ENCODE measurements at places on chromosomes 5 and 9.

DNA sequence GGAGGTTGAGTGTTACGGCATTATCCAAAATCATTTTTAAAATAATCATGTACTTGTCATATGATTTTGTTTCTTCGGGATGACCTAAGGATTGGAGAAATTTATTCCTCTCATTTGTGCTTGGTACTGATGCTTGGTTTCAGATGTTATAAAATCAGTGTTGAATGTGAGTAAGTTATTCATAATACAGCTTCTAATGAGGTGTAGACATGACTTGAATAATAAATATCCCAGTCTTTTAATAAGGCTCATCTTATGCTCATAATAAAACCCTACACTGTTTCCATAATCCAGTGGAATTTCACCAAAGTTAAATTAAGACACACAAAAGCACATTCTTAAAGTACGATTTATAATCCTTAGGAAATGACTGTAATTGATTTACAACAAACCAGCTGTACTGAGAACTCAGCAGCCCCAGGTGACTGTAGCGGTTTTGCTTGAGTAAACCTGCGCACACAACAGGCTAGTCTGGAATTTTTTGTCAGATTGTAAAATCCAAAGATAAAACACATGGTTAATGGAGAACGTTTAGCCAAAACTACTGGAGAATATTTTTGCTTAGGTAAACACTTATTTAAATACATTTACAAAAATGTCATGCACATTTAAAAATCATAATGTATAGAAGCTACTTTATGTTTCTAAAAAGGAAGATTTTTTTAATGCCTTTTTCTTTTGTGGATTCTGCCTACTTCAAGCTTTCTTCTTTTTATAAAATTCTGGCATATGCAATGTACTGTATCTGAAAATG lies 609.8 kb upstream of the GRAMD2B start:
- H3K36me3 ChIP-seq = no peaks in the 10 kb centered on the region
- no peak overlapping the region for H3K27ac ChIP-seq
- no peak for DNase-seq
- H3K27me3 ChIP-seq = no peaks in the 10 kb centered on the region
- no peaks in the 10 kb centered on the region for H3K4me1 ChIP-seq

DNA sequence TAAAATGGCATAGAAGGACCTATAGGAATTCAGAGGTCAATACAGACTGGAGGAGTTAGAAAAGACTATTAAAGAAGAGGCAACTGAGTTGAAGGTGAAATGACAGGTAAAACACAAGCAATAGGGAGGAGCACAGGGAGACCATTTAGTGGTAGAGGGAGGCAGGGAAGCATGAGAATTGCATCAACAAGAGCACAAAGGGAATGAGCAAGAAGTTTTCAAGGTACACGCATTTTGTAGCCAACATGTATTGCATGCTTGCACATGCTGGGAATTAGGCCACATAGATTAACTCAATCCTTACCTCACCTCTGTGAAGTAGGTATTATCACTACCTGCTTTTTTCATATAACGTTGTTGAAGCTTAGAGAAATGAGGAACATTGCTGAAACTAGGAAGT lies 42.3 kb downstream of the PLPP1 start:
- no peak for DNase-seq
- no peak overlapping the region for H3K27ac ChIP-seq
- peaks cover 13% of the 10 kb centered on the region for H3K4me1 ChIP-seq
- H3K27me3 ChIP-seq = no peaks in the 10 kb centered on the region

DNA sequence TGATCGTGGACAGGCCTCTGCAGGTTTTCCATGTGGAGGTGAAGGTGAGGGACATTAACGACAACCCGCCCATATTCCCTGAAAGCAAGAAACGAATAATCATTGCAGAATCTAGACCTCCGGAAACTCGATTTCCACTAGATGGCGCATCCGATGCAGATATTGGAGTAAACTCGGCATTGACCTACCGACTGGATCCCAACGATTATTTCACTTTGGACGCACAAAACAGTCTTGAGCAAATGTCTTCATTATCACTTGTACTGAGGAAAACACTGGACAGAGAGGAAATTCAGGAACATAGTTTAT lies 621 bp downstream of the PCDHA13 start:
- H3K4me1 ChIP-seq = no peaks in the 10 kb centered on the region
- no peak overlapping the region for H3K27ac ChIP-seq
- no peaks in the 10 kb centered on the region for H3K36me3 ChIP-seq
- DNase-seq = no peak
- no peaks in the 10 kb centered on the region for H3K27me3 ChIP-seq

- H3K27ac ChIP-seq = no peak overlapping the region
- no peaks in the 10 kb centered on the region for H3K36me3 ChIP-seq
- peaks cover 21% of the 10 kb centered on the region for H3K4me1 ChIP-seq
Measured at GRCh38 chr9:91055845-91056244, 254.2 kb downstream of the SYK start.

DNA sequence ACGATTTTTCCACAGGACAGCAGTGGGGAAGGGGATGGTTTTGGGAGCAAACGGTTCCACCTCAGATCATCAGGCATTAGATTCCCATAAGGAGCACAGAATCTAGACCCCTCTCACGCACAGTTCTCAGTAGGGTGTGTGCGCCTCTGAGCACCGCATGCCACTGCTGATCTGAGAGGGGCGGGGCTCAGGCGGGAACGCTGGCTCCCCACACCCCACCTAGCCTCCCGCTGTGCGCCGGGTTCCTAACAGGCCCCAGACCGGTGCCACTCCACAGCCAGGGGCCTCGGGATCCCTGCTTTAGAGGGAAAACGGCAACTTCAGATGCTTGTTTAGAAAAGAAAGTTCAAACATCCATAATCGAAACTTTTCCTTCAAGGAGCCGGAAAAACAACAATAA lies 20.4 kb downstream of the TERT start:
- no peak overlapping the region for H3K27ac ChIP-seq
- no peaks in the 10 kb centered on the region for H3K4me1 ChIP-seq
- no peaks in the 10 kb centered on the region for H3K36me3 ChIP-seq
- no peaks in the 10 kb centered on the region for H3K27me3 ChIP-seq
- no peak overlapping the region for H3K4me3 ChIP-seq

DNA sequence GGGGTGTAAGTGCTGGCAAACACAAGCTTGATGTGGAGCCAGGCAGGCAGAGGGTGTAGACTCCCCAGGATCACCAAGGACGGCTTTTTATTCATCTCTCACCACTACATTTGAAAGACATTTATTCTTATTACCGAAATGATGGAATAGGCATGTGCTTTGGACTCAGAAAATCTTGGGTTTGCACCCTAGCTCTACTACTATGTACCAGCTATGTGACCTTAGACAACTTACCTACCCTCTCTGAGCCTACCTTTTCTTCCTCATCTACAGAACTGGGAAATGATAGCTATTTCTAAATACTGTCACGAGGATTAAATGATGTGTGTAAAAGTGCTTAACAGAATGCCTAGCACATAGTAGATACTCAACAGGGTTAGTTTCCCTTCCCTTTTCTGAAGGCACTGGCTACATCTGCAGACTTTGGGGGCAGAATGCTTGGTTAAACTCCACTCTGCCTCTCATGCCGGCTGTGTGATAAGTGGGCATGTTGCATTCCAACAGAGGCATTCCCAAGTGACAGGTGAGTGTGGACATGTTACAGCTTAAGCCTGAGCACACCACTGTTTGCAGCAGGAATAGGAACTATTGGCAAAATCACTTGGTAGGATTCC lies 94.8 kb downstream of the SLC1A3 start:
- H3K4me1 ChIP-seq = no peaks in the 10 kb centered on the region
- H3K27ac ChIP-seq = no peak overlapping the region
- no peak overlapping the region for H3K4me3 ChIP-seq

GRCh38 chr5:57113481-57113880 lies 60.4 kb upstream of the GPBP1 start:
- H3K36me3 ChIP-seq = no peaks in the 10 kb centered on the region
- DNase-seq = no peak
- no peak overlapping the region for H3K4me3 ChIP-seq
- no peaks in the 10 kb centered on the region for H3K27me3 ChIP-seq

GRCh38 chr5:65338606-65339151 lies 143.0 kb downstream of the ADAMTS6 start:
- H3K36me3 ChIP-seq = no peaks in the 10 kb centered on the region
- H3K27ac ChIP-seq = no peak overlapping the region
- no peaks in the 10 kb centered on the region for H3K4me1 ChIP-seq
- DNase-seq = no peak
- H3K27me3 ChIP-seq = no peaks in the 10 kb centered on the region
- no peak overlapping the region for H3K4me3 ChIP-seq

DNA sequence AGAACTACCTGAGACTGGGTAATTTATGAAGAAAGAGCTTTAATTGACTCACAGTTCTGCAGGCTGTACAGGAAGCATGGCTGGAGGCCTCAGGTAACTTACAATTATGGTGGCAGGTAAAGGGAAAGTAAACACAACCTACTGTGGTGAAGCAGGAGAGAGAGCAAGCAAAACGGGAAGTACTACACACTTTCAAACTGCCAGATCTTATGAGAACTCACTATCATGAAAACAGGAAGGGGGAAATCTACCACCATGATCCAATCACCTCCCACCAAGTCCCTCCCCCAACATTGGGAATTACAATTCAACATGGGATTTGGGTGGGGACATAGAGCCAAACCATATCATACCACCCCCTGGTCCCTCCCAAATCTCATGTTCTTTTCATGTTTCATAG lies 58.7 kb upstream of the GPR151 start:
- no peak overlapping the region for H3K27ac ChIP-seq
- H3K27me3 ChIP-seq = no peaks in the 10 kb centered on the region
- DNase-seq = no peak
- no peaks in the 10 kb centered on the region for H3K36me3 ChIP-seq
- H3K4me3 ChIP-seq = no peak overlapping the region

DNA sequence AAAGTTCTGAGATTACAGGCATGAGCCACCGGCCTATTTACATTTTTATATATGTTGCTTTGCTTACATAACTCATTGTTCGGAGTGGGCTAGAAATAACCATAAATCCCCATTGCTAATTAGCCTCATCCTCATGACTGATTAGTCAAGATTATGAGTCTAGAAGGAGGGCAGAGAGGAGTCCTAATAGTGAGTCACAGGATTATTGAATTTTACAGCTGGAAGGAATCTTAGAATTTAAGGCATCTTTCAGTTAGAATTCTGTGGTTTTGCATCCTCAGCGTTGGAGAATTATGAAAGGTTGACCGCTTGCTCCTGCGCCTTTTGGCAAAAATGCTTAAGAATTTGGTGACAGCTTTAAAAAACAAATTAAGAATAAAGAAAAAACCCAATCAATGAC lies 2.6 kb upstream of the PBX3 start:
- no peak overlapping the region for H3K27ac ChIP-seq
- no peaks in the 10 kb centered on the region for H3K36me3 ChIP-seq
- DNase-seq = no peak
- H3K27me3 ChIP-seq = no peaks in the 10 kb centered on the region
- peaks cover 22% of the 10 kb centered on the region for H3K4me1 ChIP-seq
- no peak overlapping the region for H3K4me3 ChIP-seq

All from suprapubic skin (tissue), 4 donors.